CD8-positive, alpha-beta T cell (primary cell): ENCODE measurements at places on chromosomes 1 and 21. TPM values are rescaled to one million over a fixed set of nuclear protein-coding genes. Genes with fewer than 3 reads are reported as not detected.

- no peak for DNase-seq
Measured at GRCh38 chr21:33112151-33112550, 42.2 kb downstream of the OLIG1 start.

DNA sequence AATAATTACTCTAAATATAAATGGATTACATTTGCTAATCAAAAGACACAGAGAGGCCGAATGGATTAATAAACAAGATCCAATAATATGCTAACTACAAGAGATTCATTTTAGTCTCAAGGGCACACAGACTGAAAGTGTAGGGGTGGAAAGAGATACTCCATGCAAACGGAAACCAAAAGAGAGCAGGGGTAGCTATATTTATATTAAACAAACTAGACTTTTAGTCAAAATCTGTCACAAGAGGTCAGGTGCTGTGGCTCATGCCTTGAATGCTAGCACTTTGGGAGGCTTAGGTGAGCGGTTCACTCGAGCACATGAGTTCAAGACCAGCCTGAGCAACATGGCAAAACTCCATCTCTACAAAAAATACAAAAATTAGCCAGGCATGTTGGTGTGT is 33.6 kb upstream of the DISP1 start:
- no peak for DNase-seq

GRCh38 chr1:4425892-4426291 is 228.5 kb upstream of the AJAP1 start:
- no peak for DNase-seq

DNA sequence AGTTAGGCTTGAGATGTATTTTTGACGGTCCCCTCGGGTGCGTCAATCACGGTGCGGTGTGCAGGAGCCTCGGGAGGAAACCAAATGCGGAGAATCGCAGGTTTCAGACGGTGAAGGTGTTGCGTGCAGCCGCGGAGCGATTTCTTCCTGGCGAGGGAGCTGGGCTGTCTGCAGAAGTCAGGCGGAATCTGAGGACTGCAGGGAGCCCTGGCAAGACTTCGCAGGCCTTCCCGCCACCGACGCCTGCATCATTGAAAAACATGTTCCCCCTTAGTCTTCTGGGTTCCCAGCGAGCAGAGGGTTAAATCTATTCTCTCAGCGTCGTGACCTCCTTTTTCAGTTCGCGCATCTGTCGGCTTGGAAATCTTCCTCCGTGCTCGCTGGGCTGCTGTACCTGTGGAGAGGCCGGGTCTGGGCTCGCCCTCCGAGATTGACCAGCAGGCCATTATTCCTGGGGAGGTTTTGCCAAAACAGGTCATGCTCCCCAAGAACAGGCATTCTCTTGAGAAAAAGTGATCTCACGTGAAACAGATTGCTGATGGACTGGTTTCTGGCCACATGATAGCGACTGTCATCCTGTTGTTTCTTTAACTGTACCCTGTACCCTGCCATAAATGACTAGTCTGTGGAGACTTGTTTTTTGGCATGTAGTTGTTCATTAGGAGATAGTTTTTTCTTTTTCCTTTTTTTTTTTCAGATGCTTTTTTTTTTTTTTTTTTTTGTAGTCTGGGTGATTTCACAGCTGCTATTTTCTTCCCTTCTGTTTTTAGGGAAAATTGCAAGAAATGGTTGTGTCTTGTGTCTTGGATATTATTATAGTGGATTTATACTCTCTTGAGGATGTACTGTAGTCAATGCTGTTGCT is 894 bp downstream of the EPB41 start:
- DNase-seq = peak; percentile 19

Gene PGBD5
- total RNA-seq = not detected

- DNase-seq = no peak
Measured at GRCh38 chr21:38771536-38771935, 34.2 kb upstream of the ETS2 start.

GRCh38 chr1:227769047-227769935 is 34.1 kb downstream of the SNAP47 start:
- no peak for DNase-seq

- DNase-seq = no peak
Measured at GRCh38 chr1:86822459-86822858, 91.5 kb downstream of the SELENOF start.

- no peak for DNase-seq
Measured at GRCh38 chr1:36157973-36158826, 2.2 kb downstream of the MAP7D1 start.

DNA sequence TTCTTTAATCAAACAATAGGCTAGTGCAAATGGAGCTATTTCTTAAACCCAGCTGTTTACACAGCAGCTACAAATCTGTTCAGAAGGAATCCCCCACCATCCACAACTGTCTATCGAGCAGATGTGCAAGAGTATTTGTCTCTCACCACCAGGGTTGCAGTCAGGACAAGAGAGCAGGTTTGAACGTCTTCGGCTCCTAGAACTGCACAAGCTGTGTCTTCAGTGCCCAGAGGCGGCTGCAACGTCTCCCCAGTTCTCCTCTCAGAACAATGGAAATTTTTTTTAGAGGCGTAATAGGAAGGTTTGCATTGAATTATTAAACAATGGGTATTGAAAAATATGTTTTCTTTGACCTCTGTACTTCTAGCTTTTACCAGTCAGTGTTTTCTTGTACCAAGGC is 7.3 kb downstream of the OVAAL start:
- no peak for DNase-seq

Gene BNIPL
- total RNA-seq = 0.47 TPM

Gene IL12RB2
- 2.2 TPM for total RNA-seq

GRCh38 chr1:184210862-184211261 is 159.3 kb downstream of the TSEN15 start:
- no peak for DNase-seq

Gene PATJ
- total RNA-seq = 35.4 TPM

Gene NBPF12
- 16.2 TPM for total RNA-seq

Gene RGS8
- not detected for total RNA-seq

GRCh38 chr1:235098547-235098946 is 30.1 kb downstream of the TOMM20 start:
- DNase-seq = no peak

DNA sequence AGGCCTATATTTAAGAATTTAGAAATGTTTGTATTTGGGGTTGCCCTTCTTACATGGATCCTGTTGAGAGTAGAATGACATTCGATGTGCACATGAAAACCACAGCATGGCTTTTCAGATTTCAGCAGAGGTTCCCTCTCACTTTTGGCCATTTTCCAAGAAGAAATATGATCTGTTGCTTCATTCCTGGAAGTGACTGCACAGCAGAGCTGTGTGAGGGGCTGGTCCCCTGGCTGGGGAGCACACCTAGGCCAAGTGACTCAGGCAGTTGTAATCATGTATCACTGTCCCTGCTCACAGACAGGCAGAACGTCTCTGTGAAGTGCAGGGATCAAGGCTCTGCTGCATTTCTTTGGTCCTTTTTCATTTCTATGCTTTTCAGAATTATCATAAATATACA is 32.3 kb downstream of the AGT start:
- DNase-seq = no peak

DNA sequence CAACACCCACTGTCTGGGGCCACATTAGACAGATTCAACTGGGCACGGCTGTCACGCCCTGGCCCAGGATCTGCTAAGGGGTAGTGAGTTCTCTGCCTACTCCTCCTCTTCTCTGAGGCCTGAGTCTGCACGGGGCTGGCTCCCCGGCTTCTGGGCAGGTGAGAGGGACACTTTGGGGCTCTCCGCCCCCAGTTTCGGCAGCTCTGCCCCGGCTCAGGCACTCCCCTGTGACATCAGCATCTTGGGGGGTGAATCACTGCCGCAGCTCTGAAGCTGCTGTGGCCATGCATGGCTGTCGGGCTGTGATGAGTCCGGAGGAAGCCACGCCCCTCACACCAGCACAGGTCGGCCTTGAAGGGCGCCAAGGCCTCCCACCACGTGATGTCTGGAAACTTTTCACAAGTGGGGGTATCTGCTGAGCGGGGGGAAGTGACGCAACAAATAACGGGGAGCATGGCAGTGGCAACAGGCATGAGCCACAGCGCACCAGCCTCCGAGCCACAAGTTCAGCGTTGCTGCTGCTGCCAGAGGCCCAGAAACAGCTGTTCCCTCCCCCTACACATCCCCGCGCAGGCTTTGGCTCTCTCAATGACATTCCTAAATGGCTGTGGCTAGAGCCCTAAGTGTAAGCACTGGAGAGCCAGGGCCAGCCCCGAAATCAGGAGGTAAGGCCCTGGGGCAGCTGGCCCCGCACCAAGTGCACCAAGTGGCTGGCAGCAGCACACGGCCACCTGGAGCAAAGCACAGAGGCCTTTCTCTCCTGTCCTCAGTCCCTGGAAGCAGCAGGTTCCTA is 26.3 kb downstream of the ZBTB17 start:
- DNase-seq = peak; percentile 87

- DNase-seq = no peak
Measured at GRCh38 chr1:27530192-27530591, 40.2 kb upstream of the WASF2 start.

GRCh38 chr1:178649582-178650350 is 75.3 kb upstream of the RALGPS2 start:
- no peak for DNase-seq

Gene UBASH3A
- 62.9 TPM for total RNA-seq

DNA sequence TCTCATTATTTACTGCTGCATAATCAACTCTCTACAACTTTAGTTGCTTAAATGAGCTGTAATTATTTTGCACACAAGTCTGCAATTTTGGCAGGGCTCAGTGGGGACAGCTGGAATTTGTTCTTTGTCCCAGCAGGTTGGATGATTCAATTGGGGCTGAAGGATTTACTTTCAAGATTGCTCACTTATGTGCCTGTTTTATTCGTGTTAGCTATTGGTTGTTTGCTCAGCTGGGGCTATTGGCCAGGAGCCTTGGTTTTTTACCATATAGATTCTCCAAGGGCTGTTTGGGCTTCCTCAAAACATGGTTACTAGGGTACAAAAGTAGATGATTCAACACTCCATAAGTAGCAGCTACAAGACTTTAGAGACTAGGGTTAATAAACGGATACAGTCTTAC is 13.4 kb downstream of the OR10R2 start:
- DNase-seq = no peak

GRCh38 chr1:155141749-155142148 is 1.4 kb upstream of the DPM3 start:
- no peak for DNase-seq

DNA sequence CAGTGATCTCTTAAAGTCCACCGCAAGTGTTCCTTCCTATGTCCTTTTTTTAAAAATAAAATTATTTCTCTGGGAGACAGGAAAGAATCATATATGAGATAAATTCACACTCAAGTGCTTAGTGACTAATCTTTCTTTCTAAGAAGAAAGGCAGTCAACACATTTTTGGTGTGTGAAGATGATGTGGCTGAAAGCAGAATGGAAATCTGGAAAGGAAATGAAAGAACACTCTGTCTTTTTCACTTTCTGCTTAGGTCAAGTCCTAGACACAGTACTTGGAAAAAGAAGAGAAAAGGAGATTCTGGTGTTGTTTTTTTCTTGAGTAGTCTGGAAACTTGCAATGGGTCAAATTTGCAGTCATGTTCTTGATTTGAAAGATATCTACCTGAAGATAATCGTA is 45.5 kb upstream of the PRRX1 start:
- DNase-seq = no peak
